Stomach (tissue), 19 donors: ENCODE measurements at places on chromosomes 7 and 10.

- peak; percentile 30 for DNase-seq
Measured at GRCh38 chr10:112851588-112852211, 98.3 kb upstream of the TCF7L2 start.

DNA sequence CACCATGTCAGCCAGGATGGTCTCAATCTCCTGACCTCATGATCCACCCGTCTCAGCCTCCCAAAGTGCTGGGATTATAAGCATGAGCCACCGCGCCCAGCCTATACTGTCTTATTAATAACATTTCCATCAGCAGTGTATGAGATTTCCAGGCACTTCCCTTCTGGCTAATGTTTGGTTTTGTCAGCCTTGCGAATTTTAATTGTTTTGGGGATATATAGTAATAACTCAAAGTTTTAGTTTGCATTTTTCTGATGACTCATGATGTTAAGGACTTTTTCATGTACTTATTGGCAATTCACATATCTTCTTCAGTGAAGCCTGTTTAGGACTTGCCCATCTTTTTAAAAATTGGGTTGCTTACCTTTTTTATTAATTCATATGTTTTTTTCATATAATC is 76.0 kb downstream of the TMEM270 start:
- DNase-seq: no peak

DNA sequence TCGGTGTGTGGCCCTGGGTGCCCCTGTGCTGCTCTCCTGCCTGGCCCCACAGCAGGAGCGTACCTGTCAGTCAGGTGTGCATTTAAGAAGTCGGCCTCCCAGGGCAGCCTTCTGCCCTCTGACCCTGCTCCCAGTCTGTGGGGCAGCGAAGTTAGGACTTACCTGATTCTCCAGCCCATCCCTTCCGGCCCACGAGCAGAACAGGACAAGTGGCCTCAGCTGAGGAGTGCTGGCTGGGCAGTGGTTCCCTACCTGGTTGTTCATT is 24.7 kb downstream of the CTBP2 start:
- DNase-seq: no peak

- peak; percentile 83 for DNase-seq
Measured at GRCh38 chr10:125023862-125024496, 82.1 kb downstream of the ZRANB1 start.

DNA sequence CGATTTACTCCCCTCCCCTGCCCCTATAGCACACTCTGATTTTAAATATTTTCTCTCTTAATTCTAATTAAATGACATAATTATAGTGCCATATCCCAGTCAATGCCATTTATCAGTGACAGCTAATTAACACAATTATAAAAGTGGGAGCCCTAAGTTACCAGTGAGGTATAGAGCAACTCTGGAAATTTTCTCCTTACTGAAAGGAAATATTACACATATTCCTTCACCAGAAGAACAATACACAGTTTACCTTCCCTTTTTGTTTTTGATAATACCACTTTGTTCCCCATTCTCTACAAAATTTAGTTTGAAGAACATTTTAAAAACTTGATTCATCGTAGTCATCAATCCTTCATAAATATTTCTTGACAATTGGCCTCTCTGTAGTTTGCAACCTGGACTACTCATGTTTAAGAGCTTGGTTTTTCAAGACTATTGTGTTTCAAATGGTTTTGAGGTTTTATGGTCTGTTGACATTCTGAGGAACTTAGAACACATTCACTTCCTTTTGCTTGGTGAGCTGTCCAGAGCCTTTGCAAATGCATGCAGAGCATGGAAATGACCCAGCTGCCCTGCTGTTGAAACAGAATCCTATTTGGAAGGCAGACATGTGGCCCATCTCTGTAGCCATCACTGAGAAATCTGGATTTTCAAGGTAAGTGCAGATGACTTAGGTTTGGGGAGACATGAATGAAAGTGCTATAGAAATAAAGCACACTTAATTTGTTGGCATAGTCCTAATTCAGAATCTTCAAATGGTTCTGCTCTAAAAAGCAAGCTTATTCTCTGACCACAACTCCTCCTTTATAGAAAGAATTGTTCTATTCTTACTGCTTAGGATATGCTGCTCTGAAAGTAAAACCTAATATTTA is at the start of gene GPR141:
TSS of gene GPR141 (plus strand) at position 521 of the 875 bp plus-strand sequence. CDS start 56,628 bp downstream, outside the sequence.
- no peak for DNase-seq

- DNase-seq: no peak
Measured at GRCh38 chr7:155973451-155973997, 161.3 kb upstream of the SHH start.

GRCh38 chr7:73829921-73830680 is 695 bp upstream of the CLDN4 start:
- DNase-seq: no peak
